ENCODE measurements at places on chromosomes 4 and X.

DNA sequence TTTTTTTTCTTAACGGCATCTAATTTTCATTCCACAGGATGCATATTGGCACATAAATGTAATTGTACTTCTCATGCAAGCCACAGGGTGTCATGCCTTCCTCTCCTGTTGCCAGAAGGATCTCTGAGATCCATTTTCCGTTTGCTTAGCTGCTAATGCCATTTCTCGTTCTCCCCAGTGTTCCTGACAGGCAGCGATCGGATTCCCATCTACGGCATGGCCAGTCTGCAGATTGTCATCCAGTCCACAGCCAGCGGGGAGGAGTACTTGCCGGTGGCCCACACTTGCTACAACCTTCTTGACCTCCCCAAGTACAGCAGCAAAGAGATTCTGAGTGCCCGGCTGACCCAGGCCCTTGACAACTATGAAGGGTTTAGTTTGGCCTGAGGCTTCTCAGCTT is 8.9 kb upstream of the NAP1L5 start:
- DNase-seq: no peak

- no peak for DNase-seq
Observed at GRCh38 chrX:128365492-128365891, 313.3 kb upstream of the ACTRT1 start.

DNA sequence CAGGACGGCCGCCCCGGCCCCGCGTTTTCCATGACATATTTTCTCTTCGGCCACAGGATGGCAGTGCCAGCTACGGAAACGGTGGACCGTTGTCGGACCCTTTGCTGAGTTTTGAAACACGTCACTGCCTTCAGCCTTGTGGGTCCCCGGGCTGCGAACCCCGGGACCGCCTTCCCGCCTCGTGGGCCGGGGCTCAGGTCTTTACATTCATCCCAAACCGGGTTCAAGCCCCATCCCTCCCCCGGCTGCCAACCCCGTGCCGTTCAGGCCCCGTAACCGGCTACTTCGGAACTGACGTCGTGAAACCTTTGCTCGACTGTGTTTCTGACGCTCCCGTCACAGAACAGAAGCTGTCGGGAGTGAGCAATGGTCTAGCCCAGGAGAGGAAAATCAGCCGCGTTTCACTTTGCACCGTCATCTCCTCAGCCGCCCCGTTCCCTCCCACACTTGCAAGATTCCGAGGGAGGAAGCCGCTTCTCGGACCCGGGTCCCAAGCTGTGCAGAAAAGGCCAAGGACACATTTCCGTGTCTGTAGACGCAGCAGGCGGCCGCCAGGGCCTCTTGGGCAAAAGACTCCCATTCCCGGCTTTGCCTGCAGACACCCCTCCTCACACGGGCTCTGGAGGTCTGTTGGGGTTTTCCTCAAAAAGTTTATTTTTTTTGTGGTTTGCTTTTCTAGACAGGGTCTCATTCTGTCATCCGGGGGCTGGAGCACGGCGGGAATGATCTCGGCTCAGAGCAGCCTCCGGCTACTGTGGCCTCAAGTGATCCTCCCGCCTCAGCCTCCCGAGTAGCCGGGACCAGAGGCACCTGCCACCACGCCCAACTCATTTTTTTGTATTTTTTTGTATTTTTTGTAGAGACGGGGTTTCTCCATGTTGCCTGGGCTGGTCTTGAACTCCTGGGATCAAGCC is 41.4 kb upstream of the PPP2R3B start:
- peak; percentile 8 for DNase-seq

DNA sequence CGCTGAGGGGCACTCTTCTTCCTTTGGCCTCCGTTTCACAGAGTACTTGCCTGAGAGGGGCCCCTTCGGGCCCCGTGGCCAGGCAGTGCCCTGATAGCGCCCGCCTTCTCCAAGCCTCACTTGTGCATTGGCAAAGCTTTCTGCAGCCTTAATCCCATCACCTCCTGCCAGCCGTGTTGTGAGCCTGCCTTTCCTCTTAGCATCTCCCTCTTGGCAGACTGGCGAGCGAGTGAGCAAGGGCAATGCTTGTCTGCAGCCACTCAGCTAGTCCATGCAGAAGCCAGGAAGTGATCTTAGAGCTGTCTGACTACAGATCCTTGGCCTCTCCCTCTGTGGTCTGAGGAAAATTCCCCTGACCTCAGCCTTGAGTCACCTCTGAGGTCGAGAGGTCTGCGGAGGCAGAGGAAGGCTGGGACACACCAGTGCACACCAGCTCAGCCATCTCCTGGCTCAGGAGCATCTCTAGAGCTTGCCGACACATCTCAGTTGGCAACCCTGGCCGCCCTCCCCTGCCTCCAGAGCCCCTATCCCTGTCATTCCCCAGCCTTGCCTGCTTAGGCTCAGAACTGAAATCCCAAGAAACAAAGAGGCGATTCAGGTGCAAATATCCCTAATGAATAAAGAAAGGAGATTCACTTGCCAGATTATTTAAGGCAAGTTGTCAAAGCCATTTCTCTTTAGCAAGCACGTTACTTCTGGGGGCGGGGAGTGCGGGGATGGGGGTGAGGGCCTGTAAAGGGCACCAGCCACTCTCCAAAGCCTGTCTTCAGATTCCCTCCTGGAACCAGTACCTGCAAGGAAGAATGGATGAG is 143.5 kb upstream of the MAMLD1 start:
- DNase-seq: no peak

- DNase-seq: no peak
Observed at GRCh38 chr4:107278791-107279483, 242.8 kb upstream of the DKK2 start.

- DNase-seq: no peak
Observed at GRCh38 chr4:74021601-74022000, 16.9 kb downstream of the CXCL3 start.

DNA sequence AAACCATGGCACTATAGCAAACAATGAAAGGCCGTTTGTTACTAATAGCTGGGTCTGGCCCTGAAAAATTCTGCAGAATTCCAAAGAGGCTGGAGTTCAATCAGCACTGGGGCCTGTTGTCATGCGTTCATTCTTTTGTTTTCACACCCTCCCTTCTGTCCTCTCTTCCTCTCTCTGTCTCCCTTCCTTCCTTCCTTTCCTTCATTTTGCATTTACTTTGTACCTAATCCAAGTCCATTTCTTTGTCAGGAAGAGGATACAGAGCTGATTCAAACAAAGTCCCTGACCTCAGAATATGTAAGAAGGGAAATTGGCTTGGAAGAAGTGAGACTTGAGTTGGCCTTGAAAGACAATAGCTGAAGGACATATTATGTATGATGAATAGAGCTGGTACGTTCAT is 119.6 kb upstream of the LDB2 start:
- DNase-seq: no peak

DNA sequence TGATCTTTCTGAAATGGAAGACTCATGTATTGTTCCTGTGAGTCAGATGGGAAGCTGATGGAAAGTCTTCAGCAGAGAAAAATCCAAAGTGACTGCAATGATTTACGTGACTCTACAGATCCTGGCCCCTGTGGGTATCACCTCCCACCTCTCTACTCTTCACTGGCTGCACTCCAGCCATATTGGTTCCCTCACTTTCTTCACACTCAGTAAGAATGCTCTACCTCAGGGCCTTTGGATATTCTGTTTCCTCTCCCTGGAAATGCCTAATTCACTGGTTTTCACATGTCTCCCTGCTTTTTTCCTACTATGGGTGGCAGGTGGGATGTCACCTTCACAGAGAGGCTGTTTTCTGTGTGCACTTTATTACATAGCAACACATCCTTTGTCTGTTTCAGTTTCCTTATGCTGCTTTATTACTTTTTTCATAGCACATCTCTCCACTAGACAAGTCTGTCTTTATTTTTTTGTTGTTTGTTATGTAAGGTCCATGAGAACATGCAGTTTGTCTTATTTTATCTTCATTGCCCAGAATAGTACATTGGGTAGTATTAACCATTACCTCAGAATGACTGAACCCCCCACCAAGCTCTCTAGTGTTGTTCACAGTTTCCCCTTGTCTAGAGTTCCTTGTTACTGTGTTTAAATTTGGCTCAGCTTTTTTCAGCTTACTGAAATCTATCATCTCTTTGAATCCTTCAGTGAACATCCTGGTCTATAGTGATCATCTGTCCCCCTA is 57.6 kb upstream of the CLNK start:
- DNase-seq: no peak

DNA sequence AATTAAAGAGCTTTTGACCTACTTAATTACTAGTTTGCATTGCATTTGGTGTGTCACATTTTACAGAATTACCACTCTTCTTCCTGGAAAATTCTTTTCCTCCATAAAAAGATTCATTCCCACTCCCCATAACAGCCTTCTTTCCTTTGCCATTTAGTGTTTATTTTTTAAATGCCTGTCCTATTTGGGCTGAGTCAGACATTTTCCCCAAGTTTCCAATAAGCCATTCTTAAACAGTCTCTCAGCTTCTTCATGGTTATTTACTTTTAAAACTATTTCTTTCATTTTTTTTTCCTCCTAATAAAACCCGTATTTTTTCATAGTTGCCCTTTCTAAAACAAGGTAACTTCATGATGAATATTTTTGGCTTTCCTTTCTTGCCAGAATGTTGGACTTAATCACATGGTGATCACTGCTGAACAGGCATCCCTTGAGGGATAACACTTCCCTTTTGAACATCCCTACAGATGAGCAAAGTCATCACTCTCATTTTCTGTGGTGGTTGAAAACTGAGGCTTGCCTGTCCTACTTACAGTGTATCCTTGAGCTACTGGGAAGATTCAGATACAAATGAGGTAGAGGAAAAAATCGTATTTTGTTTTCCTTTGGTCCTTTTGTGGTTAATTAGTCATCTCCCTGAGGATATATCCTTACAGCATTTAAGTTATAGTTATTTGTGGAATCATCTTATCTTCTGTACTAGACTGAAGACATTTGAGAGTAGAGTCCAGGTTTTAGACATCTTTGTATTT is 520.5 kb upstream of the NR3C2 start:
- DNase-seq: no peak

- no peak for DNase-seq
Observed at GRCh38 chr4:169399976-169400767, 129.4 kb upstream of the SH3RF1 start.

DNA sequence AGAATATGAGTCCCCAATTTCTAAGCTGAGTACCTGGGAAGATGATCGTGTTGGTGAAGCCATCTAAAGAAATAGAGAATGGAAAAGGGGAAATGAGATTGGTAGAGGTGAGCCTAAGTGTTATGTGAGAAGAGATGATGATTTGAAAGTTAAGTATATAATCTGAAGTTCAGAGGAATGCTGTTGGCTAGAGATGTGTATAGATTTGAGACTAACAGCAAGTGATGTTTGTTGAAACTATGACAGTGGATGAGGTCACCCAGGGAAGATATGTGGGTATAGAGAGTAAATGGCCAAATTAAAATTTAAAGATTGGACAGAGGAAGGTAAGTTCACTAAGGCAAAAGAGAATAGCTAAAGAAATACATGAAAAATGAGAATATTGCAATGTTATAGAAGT is 324.2 kb downstream of the MAPK10 start:
- no peak for DNase-seq

GRCh38 chr4:58566260-58566659 is 1456.1 kb upstream of the IGFBP7 start:
- no peak for DNase-seq

- DNase-seq: no peak
Observed at GRCh38 chrX:57655065-57655464, 25.0 kb downstream of the NLRP2B start.

GRCh38 chr4:179116011-179116410 is 1673.8 kb upstream of the AGA start:
- DNase-seq: no peak

GRCh38 chr4:1469043-1469442 is 62.8 kb upstream of the NKX1-1 start:
- no peak for DNase-seq

GRCh38 chrX:30794497-30794896 is 94.6 kb downstream of the TAB3 start:
- DNase-seq: no peak

- DNase-seq: no peak
Observed at GRCh38 chr4:187544461-187545053, 451.0 kb upstream of the ZFP42 start.

GRCh38 chr4:24002330-24002966 is 112.6 kb upstream of the PPARGC1A start:
- no peak for DNase-seq

- DNase-seq: no peak
Observed at GRCh38 chr4:162985131-162985530, 181.6 kb downstream of the NAF1 start.

DNA sequence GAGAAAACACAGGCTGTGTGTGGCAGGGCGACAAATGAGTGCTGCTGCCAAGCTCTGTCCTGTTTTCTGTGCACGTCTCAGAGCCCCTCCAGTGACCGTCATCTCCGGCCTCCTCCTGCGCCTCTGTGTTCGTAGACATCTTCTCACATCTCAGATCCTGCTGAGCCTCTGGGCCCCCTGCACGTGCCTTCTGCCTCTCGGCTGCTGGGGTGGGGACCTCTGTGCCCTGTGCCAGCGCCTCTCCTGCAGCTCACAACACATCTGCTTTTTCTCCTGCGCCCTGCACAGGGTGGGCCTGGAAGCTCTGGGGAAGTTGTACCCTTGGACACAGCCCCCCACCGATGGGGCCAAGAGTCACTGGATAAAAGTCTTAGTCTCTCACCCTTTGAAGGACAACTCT is 2.4 kb upstream of the CTAG2 start:
- DNase-seq: no peak

DNA sequence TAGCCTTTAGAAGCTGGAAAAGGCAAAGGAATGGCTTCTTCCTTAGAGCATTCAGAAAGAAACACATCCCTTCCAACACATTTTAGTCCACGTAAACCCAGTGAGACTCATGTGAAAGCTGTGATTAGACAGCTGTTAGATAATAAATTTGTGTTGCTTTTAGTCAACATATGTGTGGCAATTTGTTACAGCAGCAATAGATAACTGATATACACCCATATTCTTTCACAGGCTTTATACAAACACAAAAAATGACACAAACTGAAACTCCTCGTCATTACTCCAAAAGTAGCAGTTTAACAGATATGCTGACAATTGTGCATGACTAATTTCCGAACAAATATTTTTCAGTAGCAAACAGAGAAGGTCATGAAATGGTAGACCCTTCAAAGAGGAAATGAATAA is 65.3 kb downstream of the ANTXR2 start:
- no peak for DNase-seq

DNA sequence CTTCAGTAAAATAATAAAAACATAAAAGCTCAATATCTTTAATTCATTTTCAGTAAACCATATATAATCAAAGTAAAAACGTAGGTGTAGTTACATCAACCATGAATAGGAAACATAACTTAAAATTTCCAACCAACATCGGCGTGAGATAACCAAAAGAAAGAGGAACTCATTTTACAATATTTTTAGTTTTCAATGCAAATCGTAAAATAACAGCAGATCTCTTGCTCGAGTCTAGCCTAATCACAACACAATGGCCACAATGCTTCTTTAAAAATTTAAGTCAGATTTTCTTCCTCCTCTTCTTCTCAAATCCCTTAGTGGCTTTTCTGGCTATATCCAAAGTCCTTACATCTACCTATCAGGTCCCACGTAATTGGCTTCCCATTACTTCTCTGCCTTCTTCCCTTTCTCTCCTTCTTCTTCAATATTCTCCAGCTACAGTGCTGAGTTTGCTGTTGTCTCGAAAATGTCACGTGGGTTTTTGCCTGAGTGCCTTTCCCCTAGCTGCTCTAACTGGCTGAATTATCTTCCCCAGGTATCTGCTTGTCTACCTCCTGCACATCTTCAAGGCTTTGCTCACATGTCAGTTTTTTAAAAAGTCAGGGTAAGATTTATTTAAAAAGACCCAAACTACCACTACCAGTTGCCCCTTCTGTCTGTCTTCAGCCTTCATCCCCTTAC is 90.9 kb upstream of the BANK1 start:
- no peak for DNase-seq
